ENCODE measurements at places on chromosomes 3 and 15. TPM values are rescaled to one million over a fixed set of nuclear protein-coding genes. Genes with fewer than 3 reads are reported as not detected.

GRCh38 chr3:153404157-153404556 lies 242.1 kb downstream of the RAP2B start:
- DNase-seq, result no peak

DNA sequence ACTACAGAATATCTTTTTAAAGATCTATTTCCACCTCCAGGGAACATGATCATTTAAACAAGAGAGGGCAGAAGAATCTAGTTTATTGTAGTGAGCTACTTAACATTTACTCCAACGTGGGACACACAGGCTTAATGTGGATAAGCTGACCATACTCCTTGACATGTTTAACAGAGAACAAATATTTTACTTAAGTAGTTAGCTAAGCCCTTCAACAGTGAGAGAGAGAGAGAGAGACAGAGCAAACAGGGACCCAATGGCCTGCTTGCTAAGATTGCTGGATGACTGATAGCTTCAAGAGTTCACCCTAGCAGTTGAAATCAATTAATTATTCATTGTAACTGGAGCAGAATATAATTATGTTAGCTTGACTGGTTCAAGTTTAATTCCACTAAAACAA lies 158.6 kb downstream of the ADAM10 start:
- DNase-seq, result no peak

DNA sequence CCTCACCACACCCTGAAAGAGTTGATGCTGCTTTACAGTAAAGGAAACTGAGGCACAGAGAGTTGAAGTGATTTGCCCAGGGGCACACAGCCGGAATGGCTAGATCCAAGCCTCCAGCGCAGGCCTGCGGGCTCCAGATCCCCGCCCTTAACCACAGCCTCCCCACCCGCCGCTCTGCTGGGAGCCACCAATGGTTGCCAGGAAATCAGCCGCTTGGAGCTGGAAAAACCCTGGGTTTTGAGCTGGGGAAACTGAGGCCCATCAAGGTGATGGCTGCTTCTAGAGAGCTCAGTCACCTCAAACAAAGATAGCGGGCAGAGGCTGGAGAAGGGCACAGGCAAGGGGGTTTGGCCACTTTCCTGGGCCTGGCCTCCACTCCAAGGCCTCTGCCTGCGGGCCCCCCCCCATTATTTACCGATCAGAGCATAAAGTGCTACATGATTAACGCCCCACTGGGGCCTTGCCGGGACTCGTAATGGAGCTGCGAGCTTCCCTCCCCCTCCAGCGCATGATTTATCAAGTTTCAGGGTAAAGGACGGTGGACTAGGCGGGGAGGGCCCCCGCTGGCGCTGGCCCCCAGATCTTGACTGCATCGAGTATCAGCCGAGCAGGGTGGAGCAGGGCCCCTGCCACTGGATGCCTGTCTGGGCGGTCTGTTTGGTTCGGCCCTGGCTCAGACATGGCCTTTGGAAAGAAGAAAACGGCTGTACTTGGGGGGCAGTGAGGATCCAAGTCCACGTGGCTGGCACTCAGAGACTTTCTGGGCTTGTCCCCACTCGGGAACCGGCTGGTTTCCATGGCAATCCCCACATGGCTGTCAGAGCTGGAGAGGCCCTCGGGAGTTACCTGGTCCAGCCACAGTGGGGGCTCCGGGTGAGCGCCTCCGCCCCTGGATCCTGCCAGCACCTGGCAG lies 9.1 kb downstream of the PLXND1 start:
- no peak for DNase-seq

DNA sequence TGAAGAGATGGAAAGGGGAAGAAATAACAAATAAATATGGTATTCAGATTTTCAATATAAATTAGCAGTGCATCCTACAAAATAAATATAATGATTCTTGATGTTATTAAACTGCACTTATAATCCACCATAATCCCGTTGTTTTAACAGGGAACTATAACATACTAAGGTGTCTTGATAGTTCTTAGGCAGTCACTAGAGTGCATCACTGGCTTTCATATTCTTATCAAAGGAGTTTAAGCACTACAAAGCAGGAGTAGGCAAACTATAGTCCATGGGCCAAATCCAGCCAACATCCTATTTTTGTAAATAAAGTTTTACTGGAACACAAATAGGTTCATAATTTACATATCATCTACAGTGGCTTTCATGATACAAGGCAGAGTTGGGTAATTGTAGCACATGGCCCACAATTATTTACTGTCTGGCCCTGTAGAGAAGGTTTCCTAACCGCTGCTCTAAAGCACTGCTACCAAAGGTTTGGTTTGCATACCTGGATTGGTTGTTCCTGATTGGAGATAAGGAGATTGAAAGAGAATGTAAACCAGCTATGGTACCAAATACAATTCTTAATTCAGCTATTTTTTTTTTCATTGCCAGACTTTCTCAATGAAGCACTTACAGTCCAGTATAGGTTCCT lies 104.3 kb downstream of the ZNF280D start:
- no peak for DNase-seq

DNA sequence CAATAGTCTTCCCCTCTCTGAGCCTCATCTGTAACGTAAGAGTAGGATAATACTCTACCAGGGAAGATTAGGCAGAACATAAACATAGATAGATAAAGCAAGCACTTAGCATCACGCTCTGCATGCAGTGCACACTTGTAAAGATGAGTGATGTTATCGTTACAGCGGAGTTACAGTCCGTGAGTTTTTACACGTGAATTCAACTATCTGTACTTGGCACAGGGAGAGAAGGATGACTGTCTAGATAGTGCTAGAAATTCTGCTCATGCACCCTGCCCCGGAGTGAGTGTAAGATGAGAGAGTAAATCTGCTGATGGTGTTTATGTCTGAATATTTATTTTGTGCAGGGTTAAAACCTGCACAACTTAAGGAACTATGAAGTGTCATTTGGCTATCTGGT lies 35.8 kb downstream of the HAPLN3 start:
- no peak for DNase-seq

GRCh38 chr3:112297714-112298113 lies 3.7 kb upstream of the SLC9C1 start:
- no peak for DNase-seq

The EPHB3 gene
- 1.8 TPM for total RNA-seq

DNA sequence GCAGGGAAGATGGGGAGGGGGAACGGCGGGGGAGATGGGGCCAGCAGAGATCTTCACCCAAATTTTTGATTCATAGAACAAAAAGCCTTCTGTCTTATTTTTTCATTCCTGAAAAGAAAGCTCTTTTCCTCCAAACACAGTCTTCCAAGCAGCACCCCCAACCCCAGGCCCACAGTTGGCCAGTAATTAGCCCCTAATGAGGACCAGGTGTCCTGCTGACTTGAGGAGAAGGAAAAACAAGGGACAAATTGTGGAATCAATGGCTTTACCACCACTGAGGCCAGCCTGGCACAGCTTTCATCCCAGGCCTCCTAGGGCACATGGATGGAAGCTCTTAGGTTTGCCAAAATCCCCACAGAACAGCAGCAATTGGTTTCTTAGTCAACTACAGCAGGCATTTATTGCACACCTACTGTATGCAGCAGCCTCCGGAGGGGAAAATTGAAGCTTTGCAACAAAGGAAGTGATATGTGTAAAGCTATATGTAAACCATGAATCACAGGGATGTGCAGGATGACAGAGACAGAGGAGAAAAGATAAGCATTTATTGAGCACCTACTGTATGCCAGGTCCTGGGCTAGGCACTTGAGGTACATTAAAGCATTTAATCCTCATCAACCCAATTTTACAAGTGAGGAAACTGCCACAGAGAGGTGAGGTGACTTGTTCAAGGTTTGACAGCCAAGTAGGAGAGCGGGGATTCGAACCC lies 199.5 kb downstream of the TBC1D2B start:
- no peak for DNase-seq

- DNase-seq, result no peak
Observed at GRCh38 chr3:33808559-33808958, 10.1 kb downstream of the PDCD6IP start.

The TUBGCP4 gene
- total RNA-seq, result 13.2 TPM

DNA sequence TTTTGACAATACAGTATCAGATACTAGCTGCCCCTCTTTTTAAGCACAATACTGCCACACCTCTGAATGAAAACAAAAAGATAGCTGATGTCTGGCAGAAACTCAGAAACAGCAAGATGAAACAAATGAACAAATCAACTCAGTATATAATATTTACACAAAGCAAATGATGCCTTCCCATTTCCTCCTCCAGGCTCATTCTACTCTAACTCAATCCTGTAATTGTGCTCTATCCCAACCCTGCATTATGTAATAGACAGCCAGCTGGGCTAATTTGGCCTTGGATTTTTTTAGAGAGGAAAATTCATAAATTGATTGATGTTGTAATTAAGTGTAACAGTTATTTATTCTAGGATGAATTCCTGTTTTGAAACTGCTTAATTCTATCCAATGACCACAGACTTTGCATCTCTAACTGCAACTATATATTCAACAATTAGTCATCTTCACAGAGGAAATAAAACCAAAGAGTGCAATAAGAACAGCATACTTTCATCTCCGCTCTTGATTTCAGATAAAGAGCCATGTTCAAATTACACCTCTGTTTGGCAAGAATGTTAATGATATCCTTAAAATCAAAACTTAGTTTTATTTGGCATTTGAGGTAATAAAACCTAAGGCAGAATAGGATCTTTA lies 6.1 kb downstream of the ATG3 start:
- no peak for DNase-seq

The NR2F2 gene
- 41.8 TPM for total RNA-seq

DNA sequence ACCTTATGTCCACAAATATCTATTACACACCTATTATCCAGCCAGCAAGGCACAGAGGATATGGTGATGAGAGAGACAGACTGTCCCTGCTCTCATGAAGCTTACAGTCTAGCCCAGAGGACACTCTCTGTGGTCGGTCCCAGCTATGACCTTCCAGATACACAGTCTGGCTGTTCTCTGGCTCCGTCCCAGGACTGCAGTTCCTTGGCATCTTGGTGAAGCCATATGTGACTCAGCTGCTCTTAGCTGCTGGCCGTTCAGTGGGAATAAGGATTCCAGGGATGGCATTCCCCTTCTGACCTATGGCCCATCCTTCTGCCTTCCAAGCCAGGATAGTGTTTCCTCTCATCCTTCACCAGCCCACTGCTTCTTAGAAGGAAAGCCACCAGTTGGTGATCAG lies 30.8 kb downstream of the MEX3B start:
- DNase-seq, result no peak

- DNase-seq, result no peak
Observed at GRCh38 chr3:156356537-156357363, 198.2 kb downstream of the SSR3 start.

DNA sequence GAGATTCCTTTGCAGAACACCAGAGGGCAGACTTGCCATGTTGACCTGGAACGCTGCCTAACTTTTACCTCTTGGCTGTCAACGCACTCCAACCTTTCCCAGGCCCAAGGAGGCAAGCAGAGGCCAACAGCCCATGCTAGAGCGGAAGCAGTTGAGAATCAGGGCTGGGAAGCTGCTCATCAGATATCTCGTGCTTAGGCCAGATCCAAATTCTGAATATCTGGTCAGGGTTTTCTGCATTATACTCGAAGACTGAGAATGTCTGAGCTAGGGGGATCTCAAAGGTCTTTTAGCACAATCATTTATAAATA lies 2.5 kb downstream of the XIRP1 start:
- DNase-seq, result no peak

GRCh38 chr3:195270079-195270816 lies 711 bp downstream of the XXYLT1 start:
- no peak for DNase-seq

- no peak for DNase-seq
Observed at GRCh38 chr3:165256554-165257065, 60.4 kb upstream of the SLITRK3 start.

DNA sequence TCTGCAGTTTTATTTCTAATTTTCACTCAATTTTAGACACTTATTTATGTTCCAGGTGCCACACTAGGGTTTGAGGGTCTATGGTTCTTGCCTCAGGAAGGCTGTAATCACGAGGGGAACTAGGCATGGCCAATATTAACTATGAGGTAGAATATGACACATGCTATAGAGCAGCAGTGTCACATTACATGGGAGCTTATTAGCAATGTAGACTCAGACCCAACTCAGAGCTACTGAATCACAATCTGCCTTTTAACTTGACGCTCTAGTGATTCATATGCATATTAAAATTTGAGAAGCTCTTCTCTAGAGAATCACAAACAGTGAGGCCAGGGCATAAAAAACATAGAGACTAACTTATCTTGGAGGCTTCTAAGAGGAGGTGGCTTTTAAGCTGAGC lies 32.8 kb upstream of the MRPL3 start:
- no peak for DNase-seq

The CLCN2 gene
- total RNA-seq, result 8.4 TPM

GRCh38 chr3:113261063-113261625 lies 49.8 kb downstream of the BOC start:
- DNase-seq, result no peak

DNA sequence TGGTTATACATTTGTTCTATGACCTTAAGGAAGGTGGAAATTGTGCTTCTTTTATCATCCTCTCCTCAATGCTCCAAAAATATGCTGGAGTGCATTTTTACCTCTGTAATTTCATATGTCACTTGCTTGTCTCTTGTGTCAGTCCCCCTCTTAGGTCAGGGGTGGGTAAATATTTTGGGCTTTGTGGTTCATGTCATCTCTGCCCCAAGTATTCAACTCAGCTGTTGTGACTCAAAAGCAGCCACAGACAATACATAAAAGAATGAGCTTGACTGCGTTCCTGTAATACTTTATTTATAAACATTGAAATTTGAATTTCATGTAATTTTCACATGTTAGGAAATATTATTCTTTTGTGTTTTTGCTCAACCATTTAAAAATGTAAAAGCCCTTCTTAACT lies 60.4 kb upstream of the SLC24A5 start:
- no peak for DNase-seq

DNA sequence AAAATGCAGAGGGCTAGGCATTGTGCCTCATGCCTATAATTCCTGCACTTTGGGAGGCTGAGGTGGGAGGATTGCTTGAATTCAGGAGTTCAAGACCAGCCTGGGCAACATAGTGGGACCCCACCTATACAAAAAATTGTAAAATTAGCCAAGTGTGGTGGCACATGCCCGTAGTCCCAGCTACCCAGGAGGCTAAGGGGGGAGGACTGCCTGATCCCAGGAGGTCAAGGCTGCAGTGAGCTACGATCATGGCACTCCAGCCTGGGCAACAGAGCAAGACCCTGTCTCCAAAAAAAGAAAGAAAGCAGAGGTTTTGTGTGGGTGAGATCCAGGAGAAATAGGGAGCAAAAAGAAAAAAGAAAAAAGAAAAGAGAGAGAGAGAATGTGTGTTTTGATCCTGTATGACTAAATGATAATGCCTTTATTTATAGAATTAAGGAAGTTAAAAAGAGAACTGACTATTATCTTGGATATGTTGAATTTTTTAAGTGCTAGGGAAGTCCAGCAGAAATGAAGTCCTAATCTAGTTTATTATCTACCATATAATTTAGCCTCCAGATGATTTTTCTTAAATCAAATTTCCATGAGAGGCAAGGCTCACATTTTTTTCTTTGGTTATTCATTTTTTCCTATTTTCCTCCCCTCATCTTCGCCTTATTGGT lies 4.8 kb downstream of the TTBK2 start:
- no peak for DNase-seq

GRCh38 chr3:7934362-7934761 lies 567.3 kb upstream of the LMCD1 start:
- DNase-seq, result no peak

The INSYN1 gene
- 3.6 TPM for total RNA-seq

GRCh38 chr3:188304501-188304900 lies 150.5 kb downstream of the LPP start:
- no peak for DNase-seq

Measured in omental fat pad (tissue), 4 donors.